Cardiac muscle cell (in vitro differentiated cells and primary cell): ENCODE measurements at places on chromosomes 1 and 21.
A peak's percentile ranks its signal among the peaks of the same experiment; 100 is the strongest.

DNA sequence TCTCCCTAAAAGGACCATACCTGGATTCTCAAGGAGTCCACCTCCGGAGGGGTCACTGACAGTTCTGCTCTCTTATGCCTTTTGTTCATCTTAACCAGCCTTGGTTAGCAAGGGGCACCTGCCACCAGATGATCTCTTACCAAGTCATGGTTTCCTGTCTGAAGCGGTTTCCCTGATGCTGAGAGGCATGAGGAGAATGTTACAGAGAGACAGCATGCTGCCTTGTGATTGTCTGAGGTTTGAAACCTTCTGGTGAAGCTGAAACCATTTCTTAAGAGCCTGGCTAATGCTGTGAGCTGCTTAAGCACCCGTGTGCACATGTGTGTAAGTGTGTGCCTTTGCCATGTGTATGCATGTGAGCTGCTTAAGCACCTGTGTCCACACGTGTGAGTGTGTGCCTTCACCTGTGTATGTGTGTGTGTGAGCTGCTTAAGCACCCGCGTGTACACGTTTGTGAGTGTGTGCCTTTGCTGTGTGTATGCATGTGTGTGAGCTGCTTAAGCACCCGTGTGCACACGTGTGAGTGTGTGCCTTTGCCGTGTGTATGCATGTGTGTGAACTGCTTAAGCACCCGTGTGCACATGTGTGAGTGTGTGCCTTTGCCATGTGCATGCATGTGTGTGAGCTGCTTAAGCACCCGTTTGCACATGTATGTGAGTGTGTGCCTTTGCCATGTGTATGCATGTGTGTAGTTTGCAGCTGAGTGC lies 136.4 kb upstream of the COL6A1 start:
- no peak for DNase-seq

- DNase-seq, result no peak
Measured at GRCh38 chr1:208222376-208223126, 21.6 kb downstream of the PLXNA2 start.

GRCh38 chr1:19036041-19036812 lies 79.8 kb upstream of the IFFO2 start:
- peak; percentile 18 for DNase-seq

GRCh38 chr1:194372266-194372665 lies 1185.9 kb upstream of the B3GALT2 start:
- no peak for DNase-seq

GRCh38 chr1:41476807-41477361 lies 7.6 kb downstream of the EDN2 start:
- no peak for DNase-seq

GRCh38 chr21:35139382-35139715 lies 90.2 kb upstream of the RUNX1 start:
- no peak for DNase-seq

DNA sequence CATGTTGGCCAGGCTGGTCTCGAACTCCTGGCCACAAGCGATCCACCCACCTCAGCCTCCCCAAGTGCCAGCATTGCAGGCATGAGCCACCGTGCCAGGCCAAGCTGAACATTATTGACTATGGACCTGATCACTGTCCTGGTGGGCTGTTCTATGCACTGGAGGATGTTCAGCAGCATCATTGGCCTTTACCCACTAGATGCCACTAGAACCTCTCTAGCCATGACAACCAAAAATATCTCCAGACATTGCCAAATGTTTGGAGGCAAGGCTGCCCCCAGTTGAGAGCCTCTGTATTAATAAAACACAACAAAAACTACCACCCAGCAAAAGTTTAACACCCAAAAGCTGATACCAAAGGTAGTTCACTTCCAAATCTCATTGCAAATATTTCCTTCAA lies 110.8 kb upstream of the SOD1 start:
- DNase-seq, result no peak

GRCh38 chr1:2400576-2400909 lies 8.9 kb downstream of the RER1 start:
- no peak for DNase-seq

GRCh38 chr1:223486366-223486765 lies 93.2 kb downstream of the CCDC185 start:
- no peak for DNase-seq

DNA sequence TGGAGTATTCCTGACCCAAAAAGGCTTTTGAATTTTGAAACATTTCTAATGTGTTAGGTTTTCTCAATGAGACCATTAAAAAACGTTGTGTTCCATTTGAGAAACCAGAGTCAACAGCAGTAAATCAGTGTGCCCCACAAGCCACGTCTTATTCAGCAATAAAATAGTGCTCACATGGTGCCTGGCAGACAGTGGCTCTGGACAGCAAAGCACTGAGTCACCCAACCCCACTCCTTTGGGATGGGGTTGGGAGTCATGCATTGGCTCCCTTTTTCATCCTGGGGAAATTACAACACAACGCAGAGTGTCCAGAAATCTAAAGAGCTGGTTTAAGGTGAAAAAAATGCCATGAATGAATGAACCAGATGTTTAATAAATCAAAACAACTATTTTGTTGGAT lies 46.5 kb downstream of the KCNJ15 start:
- no peak for DNase-seq

DNA sequence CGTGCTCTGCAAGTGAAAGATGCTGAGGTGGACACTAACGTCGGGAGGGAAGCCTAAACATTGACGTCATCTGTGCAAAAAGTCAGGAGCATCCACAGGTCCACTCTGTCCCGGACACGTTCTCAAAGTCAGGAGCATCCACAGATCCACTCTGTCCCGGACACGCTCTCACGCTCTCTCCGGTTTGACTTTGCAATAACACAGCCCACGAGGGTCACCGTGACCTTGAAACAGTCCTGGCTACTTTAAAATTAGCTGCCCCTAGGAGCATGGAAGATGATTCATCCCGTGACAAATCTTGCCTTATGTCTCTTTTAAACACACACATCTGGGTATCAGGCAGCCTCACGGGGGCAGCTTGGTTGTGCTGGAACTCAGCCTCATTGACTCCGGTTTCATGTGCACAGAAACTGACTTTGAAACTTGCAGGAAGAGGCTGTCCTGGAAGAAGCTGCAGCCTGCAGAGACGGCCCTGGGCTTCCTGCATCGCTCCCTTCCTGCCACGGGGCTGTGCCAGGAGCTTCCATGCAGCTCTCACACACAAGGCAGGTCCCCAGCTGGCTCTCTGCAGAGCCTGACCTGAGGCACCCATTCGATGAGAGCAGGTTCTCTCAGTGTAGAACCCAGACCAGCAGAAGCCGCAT lies 18.1 kb upstream of the COL18A1 start:
- DNase-seq, result peak; percentile 89

DNA sequence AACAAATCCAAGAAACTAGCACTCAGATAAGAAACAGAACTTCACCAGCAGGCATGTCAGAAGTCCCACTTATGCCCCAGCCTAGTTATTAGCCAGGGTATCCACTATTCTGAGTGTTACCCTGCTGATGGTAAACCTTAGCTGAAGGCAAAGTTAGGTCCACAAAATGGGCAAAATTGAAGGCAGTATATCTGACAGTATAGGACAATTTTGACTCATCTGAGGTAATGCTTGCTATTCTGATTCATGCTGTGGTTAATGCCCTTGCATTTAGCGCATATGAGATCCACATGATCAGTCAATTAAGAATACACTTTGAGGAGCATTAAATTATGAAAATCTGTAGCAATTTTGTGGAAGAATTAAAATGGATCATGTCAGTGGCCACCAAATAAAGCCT lies 15.1 kb downstream of the IFI44 start:
- DNase-seq, result no peak

DNA sequence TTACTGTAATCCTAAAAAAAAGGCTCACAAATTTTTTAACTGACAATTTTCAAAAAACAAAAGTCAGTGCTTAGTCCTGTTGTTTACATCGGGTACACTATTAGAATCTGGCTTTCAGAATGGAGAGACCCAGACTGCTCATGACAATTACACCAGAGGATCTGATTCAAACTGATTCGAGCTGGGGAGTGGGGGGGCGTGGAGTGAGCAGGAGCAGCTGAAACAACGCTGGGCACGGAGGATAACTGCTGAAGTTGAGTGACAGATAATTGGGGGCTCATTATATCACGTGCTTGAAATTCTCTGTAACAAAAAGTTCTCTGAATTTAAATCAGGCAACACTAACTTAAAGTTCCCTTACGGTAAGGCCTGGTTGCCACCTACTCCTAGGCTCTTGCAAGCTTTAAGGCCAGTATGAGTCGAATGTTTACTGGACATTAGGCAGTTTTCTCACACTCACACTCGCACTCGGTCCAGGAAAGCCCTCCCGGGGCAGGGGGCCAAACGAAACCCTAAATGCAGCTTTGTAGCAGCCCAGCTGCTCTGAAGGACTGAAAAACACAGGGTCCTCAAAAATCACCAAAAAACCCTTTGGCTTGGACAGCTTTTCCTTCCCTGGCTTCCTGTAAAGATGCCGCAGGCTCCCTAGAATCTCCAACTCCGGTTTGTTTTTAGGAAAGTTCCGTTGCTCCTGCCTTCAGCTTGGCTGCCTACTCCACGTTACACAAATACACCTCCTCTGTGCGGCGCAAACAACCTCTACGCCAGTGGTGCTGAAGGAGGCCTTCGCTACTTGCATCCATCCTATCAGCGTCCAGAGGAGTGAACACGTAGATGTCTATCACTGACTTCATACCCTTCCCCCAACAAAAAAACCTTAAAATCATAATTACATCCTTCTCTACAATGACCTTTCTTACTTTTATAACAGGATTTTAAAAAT lies 42.9 kb downstream of the CAPZB start:
- no peak for DNase-seq

GRCh38 chr1:151612501-151613281 lies 841 bp downstream of the SNX27 start:
- DNase-seq, result peak; percentile 35
